ENCODE measurements at places on chromosomes 11 and 22.
A peak's percentile ranks its signal among the peaks of the same experiment; 100 is the strongest.

DNA sequence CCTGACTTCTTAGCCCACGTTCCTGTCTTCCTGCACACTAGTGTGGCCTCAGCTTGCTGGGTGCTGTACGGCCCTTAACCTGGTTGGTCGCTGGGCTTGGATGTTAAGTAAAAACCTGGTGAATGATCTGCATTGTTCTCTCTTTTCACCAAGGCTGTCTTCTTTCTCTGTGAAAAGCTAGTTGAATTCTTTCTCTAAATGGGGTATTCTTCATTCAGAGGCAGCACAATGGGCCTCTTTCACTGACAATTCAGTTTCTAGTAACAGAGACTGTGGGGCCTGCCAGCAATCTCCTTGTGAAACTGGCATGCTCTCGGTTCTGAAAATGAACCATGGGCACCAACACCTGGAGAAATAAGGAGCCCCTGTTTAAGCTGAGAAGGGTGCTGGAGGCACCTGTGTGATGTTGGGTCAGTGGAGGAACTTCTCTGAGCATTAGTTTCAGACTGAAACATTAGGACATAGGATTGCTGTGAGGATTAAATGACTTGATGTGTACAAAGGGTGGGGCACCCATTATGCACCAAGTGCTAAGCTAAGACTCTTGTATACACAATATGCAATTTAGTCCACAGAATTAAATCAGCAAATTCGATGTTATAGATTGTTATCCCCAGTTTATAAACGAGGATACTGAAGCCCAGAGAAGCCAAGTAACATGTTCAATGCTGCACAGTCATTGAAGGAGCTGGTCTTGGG lies 33.1 kb upstream of the ELF5 start:
- no peak for DNase-seq

DNA sequence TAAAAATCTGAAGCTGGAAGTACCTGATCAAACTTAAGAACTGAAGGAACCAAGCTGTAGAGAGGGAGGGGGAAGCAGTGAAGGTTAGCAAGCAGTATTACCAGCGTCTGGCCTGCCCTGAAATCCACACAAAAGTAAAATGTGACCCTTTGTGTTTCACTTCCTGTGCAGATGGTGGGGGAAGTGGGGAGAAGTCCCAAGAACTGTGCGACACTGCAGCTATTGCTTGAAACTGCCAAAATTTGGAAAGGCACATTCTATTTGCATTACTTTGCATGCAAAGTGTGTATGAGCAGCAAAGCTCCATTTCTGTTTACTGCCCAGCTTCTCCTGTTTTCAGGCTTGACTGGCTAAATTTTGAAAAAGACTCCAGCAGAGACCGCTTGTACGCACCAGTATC lies 72.1 kb upstream of the BMAL1 start:
- DNase-seq = no peak

GRCh38 chr22:37010976-37011375 lies 8.3 kb downstream of the TST start:
- no peak for DNase-seq

- DNase-seq = no peak
Observed at GRCh38 chr22:43811777-43812148, 342 bp downstream of the EFCAB6 start.

DNA sequence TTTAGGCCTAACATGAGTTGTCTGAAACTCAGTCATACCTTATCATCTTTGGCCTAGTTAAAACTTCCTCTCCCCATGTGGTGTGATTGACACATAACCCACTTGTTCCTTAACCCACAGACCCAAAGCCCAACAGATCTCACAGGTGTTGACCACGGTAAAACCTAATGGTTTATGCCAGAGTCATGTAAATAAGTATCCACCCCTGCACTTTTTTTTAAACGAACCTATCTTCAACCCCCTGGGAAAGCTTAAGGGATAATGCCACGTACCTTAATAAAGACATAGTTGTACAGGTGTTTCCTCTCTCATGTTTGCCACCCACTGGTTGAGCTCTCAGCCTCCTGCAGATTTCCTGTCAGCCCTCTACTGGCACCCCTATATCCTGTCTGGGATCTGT lies 709.3 kb upstream of the CCDC179 start:
- DNase-seq = peak; percentile 2

DNA sequence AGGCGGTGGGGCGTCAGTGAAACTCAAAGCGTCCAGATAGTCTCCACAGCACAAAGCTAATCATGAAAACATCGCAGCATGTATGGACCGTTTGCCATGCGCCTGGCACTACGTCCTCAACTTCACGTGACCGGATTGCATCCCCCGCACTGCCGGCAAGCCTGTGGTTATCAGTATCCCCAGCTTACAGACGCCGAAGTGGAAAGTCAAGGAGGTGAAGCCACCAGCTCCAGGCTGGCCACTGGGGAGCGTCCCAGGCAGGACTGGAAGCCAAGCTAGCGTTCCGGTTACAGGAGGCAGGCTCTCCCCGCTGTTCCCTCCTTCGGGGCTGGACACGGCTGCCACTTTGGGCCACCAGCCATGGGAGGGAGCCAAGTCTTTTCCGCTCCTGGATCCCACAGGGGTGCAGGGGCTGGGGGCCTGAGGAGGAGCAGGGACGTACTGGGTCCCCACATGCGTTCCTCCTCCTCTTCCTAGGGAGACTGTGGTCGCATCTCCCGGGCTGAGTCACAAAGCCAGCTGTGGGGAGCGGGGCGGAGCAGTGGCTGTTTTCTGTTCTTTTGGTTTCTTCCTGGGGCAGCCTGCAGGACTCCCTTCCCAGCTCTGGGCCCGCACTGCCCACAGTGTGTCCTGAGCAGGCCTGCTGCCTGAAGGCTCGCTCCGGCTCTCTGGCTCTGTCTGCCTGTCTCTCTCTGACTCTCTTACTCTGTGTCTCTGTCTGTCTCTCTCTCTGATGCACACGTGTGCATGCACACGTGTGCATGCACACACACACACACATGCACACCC lies 4.3 kb upstream of the OSBPL5 start:
- no peak for DNase-seq

- DNase-seq = no peak
Observed at GRCh38 chr11:84144531-84144930, 858.4 kb upstream of the CCDC90B start.

GRCh38 chr11:83147895-83148294 lies 9.0 kb upstream of the PCF11 start:
- DNase-seq = no peak

- no peak for DNase-seq
Observed at GRCh38 chr22:42942351-42942750, 72.6 kb downstream of the PACSIN2 start.

- no peak for DNase-seq
Observed at GRCh38 chr11:43908191-43908590, 27.6 kb downstream of the ALKBH3 start.

GRCh38 chr11:86517557-86517956 lies 142.9 kb downstream of the CCDC81 start:
- no peak for DNase-seq

Measured in stimulated activated CD8-positive, alpha-beta memory T cell treated with anti-CD3 and anti-CD28 coated beads, Interleukin-7, amount 100 ng/mL, for 4 hours (primary cell).